Stromal cell of bone marrow (primary cell): ENCODE measurements at places on chromosomes 4 and X.

- DNase-seq = no peak
These were observed 5.6 kb downstream of the KIAA0232 start for GRCh38 chr4:6788123-6788522.

DNA sequence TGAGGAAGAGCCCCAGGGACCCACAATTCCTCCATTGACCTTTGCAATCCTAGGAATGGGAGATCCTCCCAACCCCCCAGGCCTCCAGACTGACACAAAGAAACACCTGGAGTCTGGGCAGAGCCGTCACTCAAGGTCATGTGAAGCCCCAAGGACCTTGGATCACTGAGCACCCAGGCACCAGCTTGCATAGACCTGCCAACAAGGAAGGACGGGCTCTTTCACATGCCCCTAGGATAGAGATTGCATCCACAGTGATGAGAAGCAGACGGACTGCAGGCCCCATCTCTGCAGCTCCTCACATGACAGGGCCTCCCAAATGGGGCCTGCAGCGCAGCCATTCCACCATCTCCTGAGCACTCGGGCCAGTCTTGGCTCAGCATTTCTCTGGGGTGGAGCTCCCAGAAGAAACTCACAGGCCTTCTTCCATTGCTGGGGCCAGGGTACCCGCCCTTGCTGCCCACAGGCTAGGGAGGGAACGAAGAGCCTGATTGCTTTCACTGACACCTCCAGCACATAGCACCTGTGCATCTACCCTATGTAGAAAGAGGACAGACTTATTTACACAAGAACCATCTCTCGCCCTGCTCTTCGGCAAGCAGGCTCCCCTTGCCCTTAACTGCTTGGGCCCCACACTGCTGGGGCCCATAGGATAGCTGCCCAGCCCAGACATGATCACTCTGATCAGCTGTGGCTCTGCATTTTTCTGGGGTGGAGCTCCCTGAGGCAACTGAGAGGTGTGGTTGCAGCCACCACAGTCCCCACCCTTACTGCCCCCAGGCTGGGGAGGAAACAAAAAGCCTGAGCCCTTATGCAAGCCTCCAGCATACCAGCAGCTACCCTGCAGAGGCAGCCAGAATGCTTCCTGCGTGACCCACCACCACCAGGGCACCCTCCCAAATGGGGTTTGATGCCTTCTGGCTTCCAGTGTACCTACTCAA is 185.7 kb upstream of the ZCCHC13 start:
- DNase-seq = no peak

DNA sequence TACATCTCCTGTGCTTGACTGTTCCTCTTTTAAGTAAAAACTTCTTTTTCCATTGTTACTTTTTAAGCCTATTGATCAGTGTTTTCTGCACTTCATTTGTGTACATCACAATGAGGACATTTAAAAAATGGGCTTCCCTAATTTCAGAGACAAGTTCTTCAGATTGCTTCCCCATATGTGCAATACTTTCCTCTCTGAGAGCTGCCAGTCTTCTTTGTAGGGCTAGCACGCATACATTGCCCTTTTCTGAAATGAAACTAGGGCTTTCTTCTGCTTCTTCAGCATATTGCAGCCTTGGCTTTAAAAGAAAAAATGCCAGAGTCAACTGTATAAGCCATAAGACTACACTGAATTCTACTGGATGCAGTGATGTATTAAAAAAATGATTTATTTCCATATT is 37.8 kb downstream of the FAT4 start:
- DNase-seq = no peak

- peak; percentile 10 for DNase-seq
These were observed 1637.3 kb upstream of the PABPC4L start for GRCh38 chr4:135838889-135839288.
